ENCODE measurements at places on chromosomes 1 and 21.
A peak's percentile ranks its signal among the peaks of the same experiment; 100 is the strongest.

DNA sequence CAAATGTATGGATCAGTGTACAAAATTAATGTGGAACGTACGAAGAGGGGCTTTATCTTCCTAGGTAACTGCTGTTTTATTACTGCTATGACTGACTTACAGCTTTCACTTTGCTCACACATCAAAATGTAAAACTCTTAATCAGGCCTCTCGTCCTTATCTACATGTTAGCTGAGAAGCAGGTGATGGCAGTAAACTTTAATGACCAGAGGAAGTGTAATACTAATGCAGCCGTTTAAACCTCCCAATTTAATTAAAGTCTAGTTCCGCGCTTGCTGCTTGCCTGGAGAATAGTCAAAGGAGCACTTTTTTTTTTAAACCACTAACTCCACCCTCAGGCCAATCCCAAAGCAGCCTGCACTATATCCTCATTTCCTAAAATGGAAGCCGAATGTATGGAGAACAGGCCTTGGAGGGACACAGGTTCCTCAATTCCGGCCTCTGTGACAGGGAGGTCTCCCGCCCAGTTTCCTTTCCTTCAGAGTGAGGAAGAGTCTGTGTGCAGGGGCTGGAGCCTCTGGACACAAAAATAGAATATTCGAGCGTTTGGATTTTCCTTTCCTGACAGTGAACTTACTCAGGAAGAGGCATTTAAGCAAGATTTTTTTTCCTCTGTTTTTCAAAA, 36.7 kb upstream of the RASAL2 start:
- DNase-seq, result no peak

DNA sequence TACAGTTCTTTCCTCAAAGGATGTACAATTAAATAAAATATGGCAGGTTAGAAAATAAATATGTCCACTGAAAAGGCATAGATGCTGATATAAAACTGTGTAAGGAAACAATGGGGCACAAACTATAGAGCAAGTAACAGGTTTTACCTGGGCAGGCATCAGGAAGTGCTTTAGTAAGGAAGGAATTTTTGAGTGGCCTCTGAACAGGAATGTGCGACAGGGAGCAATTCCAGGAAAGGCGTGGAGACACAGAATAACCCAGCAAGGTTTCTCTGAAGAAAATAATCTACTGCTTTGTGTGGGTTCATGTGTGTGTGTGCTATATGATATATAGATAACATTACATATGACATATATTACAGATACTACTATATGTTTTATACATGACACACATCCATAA, 128.4 kb downstream of the RGS21 start:
- DNase-seq, result no peak

GRCh38 chr1:115181231-115181630, 91.9 kb upstream of the TSPAN2 start:
- DNase-seq, result no peak

GRCh38 chr1:224211206-224211962, 28.3 kb downstream of the DEGS1 start:
- DNase-seq, result peak; percentile 67

GRCh38 chr1:37667023-37667671, 25.2 kb upstream of the CDCA8 start:
- DNase-seq, result no peak

DNA sequence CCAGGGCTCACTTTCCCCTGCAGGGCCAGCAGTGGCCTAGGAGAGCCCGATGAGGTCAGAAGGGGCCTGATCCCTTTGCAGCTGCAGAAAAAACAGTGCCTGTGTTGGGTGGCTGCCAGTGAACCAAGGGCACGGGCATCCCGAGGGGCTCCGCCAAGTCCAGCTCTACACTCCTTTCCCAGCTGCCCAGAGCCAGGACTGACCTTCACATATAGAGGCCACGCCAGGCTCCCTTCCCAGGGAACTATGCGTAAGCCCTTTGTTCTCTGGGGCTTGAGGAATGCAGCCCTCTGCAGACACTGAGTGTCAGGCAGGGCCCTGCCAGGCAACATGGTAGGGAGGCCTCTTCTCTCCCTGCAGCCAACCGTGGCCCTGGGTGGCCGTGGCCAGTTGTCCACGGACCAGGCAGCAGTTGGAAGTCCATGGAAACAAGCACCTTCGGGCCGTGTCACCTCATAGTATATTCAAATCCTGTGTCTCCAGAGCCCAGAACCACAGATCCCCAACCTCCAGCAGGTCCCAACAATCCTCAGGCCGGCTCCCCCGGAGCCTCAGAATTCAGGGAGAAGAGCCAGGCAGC, 194.0 kb downstream of the NPHP4 start:
- DNase-seq, result no peak

GRCh38 chr1:28566931-28567330, 14.0 kb downstream of the TRNAU1AP start:
- no peak for DNase-seq

- DNase-seq, result peak; percentile 71
These were observed 773 bp upstream of the DDX59 start for GRCh38 chr1:200670242-200671118.

DNA sequence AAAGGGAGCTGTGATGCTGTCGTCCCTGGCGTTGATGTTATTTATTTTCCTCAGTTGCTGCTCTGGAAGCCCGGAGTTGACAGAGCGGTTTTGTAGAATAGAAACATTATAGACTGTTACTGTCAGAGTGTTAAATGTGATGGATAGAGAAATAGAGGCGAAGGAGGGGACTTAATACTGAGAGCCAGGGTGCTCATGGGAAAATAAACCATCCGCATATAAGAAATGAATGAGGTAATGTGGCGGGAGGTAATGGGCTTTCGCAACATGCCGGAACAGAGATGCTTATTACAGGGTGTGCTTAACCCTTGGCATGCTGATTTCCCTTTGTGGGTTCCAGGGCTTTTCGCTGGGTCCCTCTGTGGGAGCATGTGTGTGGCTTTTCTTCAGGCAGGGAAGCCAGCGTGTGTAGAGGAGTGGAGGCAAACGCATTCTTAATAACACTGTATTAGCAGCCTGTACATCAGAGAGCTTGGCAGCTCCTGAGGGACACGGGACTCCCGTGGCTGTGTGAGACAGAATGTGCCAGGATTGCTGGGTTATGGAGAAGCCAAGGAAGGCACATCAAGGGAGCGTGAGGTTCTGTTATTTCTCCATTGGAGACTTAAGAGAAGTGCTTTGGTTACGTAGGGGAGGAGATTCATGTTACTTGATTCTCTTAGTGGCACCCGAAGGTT, 141.0 kb downstream of the PBX1 start:
- no peak for DNase-seq

Measured in adipocyte (in vitro differentiated cells).